ENCODE measurements at places on chromosomes 2 and 18. TPM values are rescaled to one million over a fixed set of nuclear protein-coding genes. Genes with fewer than 3 reads are reported as not detected.
A peak's percentile ranks its signal among the peaks of the same experiment; 100 is the strongest.

Gene PRKAG3
- not detected for total RNA-seq

Gene ESPNL
- not detected for total RNA-seq

Gene NT5C1B
- not detected for total RNA-seq

Gene NXPH2
- not detected for total RNA-seq

Gene TM4SF20
- total RNA-seq, result 0.28 TPM

Gene C2orf74
- not detected for total RNA-seq

Gene SLC16A14
- 0.19 TPM for total RNA-seq

Gene DIPK1C
- total RNA-seq, result not detected

Gene ANO7
- total RNA-seq, result 4.1 TPM

Gene TSPYL6
- not detected for total RNA-seq

Gene FIGN
- total RNA-seq, result not detected

DNA sequence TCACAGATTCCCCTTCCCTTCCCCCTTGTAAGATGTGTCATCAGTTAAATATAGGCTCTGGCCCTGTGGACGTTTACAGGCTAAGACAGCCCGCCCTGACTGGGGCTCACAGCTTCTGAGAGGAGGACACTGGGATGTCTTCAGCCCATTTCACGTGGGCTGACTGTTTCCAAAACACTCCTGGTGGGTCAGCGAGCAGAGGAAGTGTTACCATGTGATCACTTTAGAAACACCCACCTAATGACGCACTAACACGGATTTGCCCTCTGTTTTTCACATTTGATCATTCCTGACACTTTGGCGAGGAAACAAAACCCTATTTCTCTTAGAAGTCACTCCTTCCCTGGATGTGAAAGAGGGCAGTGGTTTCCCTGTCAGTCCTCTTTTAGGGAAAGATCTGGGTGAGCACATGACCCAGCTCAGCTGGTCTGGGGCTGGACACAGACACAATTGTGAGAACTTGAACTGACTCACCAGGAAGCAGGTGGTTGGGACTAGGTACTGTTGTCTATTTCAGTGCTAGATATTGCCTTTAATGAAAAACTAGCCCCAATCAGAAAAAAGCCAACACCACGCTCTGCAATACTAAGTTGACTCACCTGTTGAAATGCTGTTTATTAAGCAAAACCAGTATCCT, 38.8 kb downstream of the BMP10 start:
- no peak overlapping the region for H3K4me3 ChIP-seq
- DNase-seq, result no peak
- H3K27me3 ChIP-seq, result no peaks in the 10 kb centered on the region
- no peak overlapping the region for H3K27ac ChIP-seq
- peaks cover 5% of the 10 kb centered on the region for H3K4me1 ChIP-seq

DNA sequence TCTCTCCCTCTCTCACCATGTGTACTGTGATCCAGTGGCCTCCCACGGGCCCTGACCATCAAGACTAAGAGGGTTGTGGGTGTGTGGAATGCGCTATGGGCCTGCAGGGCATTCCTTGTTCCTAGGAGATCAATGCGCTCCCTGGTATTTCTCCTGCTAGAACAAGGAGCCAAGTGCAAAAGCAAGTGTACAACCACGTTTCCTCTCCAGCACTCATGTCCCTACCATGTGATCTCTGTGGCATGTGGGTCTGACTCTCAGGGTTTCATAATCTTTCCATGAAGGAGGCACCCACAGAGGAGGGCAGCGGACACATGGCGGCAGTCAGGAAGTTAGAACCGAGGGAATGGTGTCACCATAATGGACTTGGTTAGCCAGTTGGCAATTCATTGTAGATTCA, 91.4 kb downstream of the MAPK4 start:
- H3K27ac ChIP-seq, result no peak overlapping the region
- H3K36me3 ChIP-seq, result no peaks in the 10 kb centered on the region
- H3K4me3 ChIP-seq, result no peak overlapping the region

DNA sequence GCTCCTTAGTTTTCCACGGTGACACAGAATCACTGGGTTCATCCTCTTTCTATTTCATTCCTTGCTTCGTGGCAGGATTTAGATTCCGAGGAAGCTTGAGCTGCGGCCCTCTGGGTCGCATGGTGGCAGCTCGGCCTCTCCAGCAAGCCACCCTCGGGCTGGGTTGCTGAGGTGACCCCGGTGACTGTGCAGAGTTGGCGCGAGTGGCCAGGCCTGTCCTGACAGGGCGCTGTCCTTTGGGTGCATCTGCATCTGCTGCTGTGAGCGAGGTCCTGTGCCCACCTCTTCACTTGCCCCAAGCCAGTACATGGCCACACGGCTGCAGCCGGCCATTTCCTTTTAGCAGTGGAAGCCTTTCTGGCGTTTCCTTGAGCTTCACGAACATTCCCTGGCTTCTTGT, 21.8 kb downstream of the PRELID3A start:
- H3K36me3 ChIP-seq, result no peaks in the 10 kb centered on the region
- H3K4me3 ChIP-seq, result no peak overlapping the region
- no peaks in the 10 kb centered on the region for H3K27me3 ChIP-seq
- H3K27ac ChIP-seq, result no peak overlapping the region
- no peak for DNase-seq

GRCh38 chr2:158738363-158738762, 56.8 kb upstream of the DAPL1 start:
- H3K27me3 ChIP-seq, result no peaks in the 10 kb centered on the region
- no peak for DNase-seq
- H3K4me1 ChIP-seq, result peaks cover 14% of the 10 kb centered on the region
- no peaks in the 10 kb centered on the region for H3K36me3 ChIP-seq
- H3K4me3 ChIP-seq, result no peak overlapping the region

DNA sequence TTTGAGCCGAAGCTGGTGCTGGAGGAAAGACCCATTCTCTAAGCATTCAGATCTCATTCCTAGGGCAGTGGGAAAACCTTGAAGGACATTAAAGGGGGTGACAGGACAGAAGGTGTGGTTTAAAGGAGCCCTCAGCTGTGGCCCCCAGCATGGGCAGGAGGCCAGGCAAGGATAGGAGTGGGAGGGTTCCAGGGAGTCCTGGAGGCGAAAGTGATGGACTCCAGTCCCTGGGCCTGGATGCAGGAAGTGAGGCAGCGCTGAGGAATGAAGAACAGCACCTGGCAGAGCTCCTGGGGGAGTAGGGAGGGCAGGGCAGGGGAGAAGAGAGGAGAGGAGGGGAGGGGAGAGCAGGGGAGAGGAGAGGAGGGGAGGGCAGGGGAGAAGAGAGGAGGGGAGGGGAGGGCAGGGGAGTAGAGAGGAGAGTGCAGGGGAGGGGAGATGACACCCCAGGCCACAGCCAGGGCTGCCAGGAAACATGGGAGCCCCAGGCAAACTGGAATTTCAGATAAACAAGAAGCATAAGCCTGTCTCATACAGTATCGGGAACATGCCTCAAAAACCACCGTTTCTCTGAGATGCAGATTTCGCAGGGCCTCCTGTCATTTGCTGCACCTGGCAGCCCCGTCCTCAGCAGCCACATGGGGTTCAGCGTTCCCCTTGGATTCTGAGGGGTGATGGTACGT, 5.7 kb downstream of the RAMP1 start:
- no peak overlapping the region for H3K4me3 ChIP-seq
- no peak for DNase-seq
- no peak overlapping the region for H3K27ac ChIP-seq
- no peaks in the 10 kb centered on the region for H3K27me3 ChIP-seq
- H3K4me1 ChIP-seq, result peaks cover 22% of the 10 kb centered on the region

GRCh38 chr2:236159778-236160170, 8.4 kb downstream of the GBX2 start:
- H3K4me1 ChIP-seq, result no peaks in the 10 kb centered on the region
- no peak overlapping the region for H3K4me3 ChIP-seq
- H3K27ac ChIP-seq, result no peak overlapping the region
- DNase-seq, result no peak

DNA sequence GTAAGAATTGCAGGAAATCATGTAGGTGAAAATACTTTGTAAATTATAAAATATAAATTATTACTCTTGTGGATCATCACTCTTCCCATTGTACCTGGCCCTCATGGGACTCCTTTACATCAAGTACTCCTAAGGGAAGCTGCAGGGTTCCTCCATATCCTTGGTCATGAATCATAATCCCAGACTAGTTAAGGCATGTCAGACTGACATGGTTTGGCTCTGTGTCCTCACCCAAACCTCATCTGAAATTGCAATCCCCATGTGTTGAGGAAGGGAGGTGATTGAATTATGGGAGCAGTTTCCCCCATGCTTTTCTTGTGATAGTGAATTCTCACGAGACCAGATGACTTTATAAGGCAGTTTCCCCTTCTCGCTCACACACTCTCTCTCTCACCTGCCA, 77.1 kb downstream of the CMPK2 start:
- no peak overlapping the region for H3K4me3 ChIP-seq
- H3K27me3 ChIP-seq, result no peaks in the 10 kb centered on the region
- H3K36me3 ChIP-seq, result no peaks in the 10 kb centered on the region
- no peaks in the 10 kb centered on the region for H3K4me1 ChIP-seq
- no peak overlapping the region for H3K27ac ChIP-seq

DNA sequence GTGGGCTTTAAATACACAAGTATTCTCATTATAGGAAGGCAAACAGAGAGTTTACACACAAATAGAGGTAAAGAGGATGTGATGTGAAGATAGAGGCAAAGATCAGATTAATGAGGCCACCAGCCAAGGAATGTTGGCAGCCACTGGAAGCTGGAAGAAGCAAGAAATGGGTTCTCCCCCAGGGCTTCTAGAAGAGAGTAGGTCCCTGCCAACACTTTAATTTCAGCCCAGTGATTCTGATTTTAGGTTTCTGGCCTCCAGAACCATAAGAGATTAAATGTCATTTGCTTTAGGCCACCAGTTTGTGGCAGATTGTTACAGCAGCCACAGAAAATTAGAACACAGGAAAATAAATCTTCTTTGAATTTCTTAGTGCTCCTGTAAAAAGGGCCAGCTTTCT, 916.7 kb downstream of the CPS1 start:
- no peak for DNase-seq
- H3K4me3 ChIP-seq, result no peak overlapping the region
- no peaks in the 10 kb centered on the region for H3K27me3 ChIP-seq

GRCh38 chr18:65990174-65990690, 239.4 kb downstream of the CDH7 start:
- H3K27me3 ChIP-seq, result no peaks in the 10 kb centered on the region
- no peak for DNase-seq
- H3K4me3 ChIP-seq, result no peak overlapping the region
- H3K4me1 ChIP-seq, result no peaks in the 10 kb centered on the region

- DNase-seq, result peak; percentile 45
- H3K27me3 ChIP-seq, result no peaks in the 10 kb centered on the region
- H3K4me3 ChIP-seq, result no peak overlapping the region
These were observed 68.9 kb downstream of the CERS6 start for GRCh38 chr2:168525020-168525419.

DNA sequence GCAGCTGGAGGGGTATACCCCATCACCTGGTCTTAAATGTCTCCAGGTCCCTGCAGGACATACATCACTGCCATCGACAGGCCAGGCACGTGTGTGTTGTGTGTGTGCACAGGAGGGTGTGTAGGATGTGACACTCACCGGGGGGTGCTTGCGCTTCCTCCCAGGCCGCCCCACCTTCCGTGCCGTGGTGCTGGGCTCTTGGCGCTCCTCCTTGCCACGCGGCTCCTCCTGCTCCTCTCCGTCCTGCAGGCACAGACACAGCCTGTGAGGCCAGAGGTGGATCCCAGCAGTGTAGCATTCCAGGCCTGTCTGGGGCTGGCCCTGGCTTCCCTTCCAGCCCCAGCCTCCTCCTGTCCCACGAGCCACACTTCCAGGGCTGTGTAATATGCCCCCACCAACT, 41.7 kb downstream of the DNMT3A start:
- H3K27ac ChIP-seq, result no peak overlapping the region
- no peaks in the 10 kb centered on the region for H3K4me1 ChIP-seq
- H3K27me3 ChIP-seq, result no peaks in the 10 kb centered on the region

DNA sequence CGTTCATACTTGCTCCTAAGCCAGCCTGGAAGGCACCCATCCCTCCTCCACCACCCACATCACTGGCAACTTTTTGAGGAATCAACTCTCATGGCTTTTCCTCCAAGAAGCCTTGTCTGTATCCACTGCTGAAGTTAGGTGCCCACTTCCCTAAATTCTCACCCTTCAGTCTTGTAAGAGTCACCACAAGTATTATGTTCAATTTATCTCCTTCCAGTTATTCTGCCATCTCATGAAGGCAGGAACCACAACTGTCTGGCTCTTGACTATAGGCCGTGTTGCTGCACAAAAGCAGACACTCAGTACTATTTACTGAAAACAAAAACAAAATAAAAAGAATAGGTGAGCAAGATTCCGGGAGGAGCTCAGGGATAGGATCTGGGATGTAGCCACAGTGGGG, 234.8 kb downstream of the CYRIA start:
- H3K36me3 ChIP-seq, result no peaks in the 10 kb centered on the region
- H3K27ac ChIP-seq, result peak overlapping the region; percentile 99
- DNase-seq, result no peak
- H3K4me1 ChIP-seq, result peaks cover 24% of the 10 kb centered on the region
- H3K4me3 ChIP-seq, result no peak overlapping the region

GRCh38 chr2:20071397-20072383, 20.3 kb upstream of the LAPTM4A start:
- peaks cover 16% of the 10 kb centered on the region for H3K4me1 ChIP-seq
- DNase-seq, result peak; percentile 60
- no peaks in the 10 kb centered on the region for H3K36me3 ChIP-seq
- H3K27me3 ChIP-seq, result no peaks in the 10 kb centered on the region
- H3K4me3 ChIP-seq, result no peak overlapping the region
- peak overlapping the region; percentile 16 for H3K27ac ChIP-seq

GRCh38 chr2:172725746-172726145, 9.9 kb upstream of the RAPGEF4 start:
- no peak overlapping the region for H3K4me3 ChIP-seq
- no peaks in the 10 kb centered on the region for H3K36me3 ChIP-seq
- H3K4me1 ChIP-seq, result peaks cover 11% of the 10 kb centered on the region
- H3K27ac ChIP-seq, result no peak overlapping the region
- no peak for DNase-seq

DNA sequence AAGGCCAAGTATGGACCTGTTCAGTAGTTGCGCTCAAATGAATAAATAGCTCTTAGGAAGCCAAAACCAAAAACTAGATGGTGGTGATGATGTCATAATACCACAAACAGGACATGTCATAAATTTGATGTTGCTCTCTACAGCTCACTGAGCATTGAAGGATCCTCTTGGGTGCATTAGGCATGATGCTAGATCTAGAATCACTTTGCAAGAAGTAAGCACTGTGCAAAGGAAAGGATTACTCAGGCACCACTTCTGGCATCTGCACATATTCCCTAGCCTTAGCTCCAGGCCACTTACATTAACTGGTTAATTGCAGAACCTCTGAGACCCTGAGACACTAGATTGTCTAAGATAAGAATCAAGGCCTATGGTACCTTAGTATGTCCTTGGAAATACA, 58.0 kb downstream of the LRRTM1 start:
- no peak overlapping the region for H3K27ac ChIP-seq
- DNase-seq, result no peak
- no peaks in the 10 kb centered on the region for H3K36me3 ChIP-seq
- H3K4me1 ChIP-seq, result no peaks in the 10 kb centered on the region
- H3K4me3 ChIP-seq, result no peak overlapping the region
- no peaks in the 10 kb centered on the region for H3K27me3 ChIP-seq
